Activated T-helper 17 cell treated with anti-CD3 and anti-CD28 coated beads, Interleukin-2, amount 50 U/mL, for 72 hours (primary cell): ENCODE measurements at places on chromosomes 6 and 20. TPM values are rescaled to one million over a fixed set of nuclear protein-coding genes. Genes with fewer than 3 reads are reported as not detected.

- H3K27ac ChIP-seq, result no peak overlapping the region
- no peaks in the 10 kb centered on the region for H3K4me1 ChIP-seq
- H3K4me3 ChIP-seq, result no peak overlapping the region
- no peak for ATAC-seq
- no peaks in the 10 kb centered on the region for H3K36me3 ChIP-seq
Measured at GRCh38 chr6:38805692-38806091, 90.6 kb downstream of the DNAH8 start.

DNA sequence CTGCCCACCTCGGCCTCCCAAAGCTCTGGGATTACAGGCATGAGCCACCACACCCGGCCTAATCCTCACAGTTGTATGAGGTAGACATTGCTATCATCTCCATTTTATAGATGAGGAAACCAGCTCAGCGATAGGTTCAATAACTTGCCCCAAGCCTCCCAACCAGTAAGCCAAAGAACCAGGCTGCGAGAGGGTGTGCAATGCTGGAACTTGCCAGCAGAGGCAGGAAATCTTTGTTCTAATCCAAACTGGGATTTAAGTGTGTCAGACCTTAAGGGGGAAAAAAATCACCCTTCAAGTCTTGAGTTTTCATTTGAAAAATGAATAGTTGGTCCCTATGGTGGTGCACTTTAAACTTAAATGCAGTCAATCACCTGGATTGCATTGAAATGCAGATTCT is 20.1 kb upstream of the RNGTT start:
- no peak overlapping the region for H3K4me3 ChIP-seq
- H3K27me3 ChIP-seq, result no peaks in the 10 kb centered on the region
- ATAC-seq, result no peak
- no peak overlapping the region for H3K27ac ChIP-seq

DNA sequence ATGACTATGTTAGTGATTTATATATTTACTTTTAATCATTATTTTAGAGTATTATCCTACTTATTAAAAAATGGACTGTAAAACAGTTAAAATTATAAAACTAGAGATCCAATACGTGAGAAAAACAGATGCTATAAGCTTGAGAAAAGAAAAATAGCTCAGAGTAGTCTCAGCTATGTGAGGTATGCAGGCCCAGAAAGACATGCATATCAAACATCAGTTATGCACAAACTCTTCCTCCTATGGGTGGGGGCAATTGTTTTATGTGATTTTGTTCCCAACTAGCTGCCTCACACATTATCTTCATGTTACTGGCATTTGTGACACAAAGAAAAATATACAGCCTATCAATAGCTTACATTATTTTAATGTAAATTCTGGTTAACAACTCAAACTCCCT is 28.8 kb downstream of the RARS2 start:
- no peak overlapping the region for H3K27ac ChIP-seq
- H3K4me1 ChIP-seq, result peaks cover 4% of the 10 kb centered on the region

- peaks cover 6% of the 10 kb centered on the region for H3K4me1 ChIP-seq
- H3K36me3 ChIP-seq, result no peaks in the 10 kb centered on the region
- peaks cover 26% of the 10 kb centered on the region for H3K27me3 ChIP-seq
- ATAC-seq, result peak; percentile 43
- H3K27ac ChIP-seq, result no peak overlapping the region
Measured at GRCh38 chr20:24842918-24843715, 106.0 kb upstream of the CST7 start.

DNA sequence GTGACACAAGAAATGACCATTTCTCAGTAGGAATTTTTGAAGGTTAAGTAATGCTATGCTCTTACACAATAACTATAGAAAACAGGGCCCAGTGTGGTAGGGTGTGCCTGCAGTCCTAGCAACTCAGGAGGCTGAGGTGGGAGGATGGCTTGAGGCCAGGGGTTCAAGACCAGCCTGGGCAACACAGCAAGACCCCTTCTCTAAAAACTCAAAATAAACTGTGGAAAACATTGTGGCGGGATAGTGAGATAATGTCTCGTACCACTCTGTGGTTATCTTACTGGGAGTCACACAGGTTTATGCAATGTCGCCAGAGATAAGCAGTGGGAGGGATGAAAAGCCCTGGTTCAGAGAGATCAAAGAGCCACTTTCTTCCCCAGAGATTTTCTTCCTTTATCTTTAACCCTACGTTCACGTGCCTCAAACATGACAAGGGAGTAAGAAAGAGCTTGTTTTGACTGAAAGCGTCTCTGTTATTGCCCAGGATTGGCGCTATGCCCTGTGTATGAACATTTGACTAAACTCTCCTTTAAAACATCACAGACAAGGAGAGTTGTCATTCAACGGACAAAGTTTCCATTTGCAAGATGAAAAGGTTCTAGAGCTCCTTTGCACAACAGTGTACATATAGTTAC is 13.9 kb downstream of the GCM1 start:
- H3K4me1 ChIP-seq, result no peaks in the 10 kb centered on the region
- ATAC-seq, result no peak
- H3K27ac ChIP-seq, result no peak overlapping the region

DNA sequence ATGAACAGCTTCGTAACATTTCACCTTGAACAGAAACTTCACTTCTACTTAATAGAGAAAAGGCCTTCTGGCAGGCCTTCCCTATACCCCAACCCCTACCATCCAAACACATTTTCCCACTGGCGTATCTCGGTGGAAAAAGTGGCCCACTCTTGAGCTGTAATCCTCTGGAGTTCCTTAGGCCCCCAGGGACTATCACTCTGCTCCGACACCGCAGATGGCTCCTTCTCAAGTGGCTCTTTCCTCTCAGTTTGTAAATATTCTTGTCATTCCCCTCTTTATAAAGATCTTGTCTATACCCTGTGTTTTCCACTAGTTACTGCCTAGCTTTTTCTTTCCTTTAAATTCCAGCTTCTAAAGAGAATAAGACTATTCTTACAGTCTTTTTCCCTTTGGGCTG is 108.7 kb downstream of the MYB start:
- H3K27me3 ChIP-seq, result no peaks in the 10 kb centered on the region
- no peak overlapping the region for H3K4me3 ChIP-seq
- no peak for ATAC-seq
- no peak overlapping the region for H3K27ac ChIP-seq

DNA sequence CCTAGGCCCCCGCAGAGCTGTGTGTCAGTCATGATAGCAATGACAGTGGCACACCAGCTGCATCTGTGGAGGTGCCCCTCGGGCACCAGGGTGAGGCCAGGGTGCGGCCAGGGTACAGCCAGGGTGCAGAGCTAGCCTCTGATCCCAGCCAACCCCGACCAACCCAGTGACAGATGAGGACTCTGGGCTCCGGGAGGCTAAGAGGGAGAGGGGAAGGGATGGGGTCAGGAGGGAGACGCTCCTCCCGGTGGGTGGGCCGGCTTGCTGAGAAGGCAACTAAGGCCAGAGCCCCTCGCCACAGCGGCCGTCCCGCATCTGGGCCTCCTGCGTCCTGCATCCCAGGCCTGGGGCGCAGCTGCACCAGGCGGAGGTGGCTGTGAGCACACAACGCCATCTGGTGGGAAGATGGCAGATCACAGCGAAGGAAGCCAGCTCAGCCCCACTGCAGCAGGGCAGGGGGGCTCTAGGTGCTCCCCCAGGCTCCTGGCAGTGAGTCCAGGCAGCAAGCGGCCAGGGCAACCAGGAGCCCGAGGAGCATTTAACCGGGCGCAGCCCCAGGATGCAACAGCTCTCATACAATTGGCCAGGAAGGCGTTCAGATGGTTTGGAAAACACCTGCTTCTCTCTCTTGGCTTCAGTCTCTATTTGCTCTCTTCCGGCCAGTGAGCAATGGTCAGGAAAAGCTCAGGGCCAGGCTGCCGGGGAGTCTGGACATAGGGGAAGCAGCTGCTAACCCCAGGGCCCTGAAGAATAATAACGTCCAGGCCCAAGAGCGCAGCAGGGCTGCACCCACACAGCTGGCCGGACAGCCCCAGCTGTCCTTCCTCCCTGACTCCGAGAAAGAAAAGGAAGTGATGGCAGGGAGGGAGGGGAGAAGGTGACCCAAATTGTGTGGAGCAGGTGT is 169.4 kb downstream of the TAF4 start:
- no peak for ATAC-seq
- H3K36me3 ChIP-seq, result no peaks in the 10 kb centered on the region
- H3K27me3 ChIP-seq, result no peaks in the 10 kb centered on the region
- no peak overlapping the region for H3K4me3 ChIP-seq
- no peaks in the 10 kb centered on the region for H3K4me1 ChIP-seq

DNA sequence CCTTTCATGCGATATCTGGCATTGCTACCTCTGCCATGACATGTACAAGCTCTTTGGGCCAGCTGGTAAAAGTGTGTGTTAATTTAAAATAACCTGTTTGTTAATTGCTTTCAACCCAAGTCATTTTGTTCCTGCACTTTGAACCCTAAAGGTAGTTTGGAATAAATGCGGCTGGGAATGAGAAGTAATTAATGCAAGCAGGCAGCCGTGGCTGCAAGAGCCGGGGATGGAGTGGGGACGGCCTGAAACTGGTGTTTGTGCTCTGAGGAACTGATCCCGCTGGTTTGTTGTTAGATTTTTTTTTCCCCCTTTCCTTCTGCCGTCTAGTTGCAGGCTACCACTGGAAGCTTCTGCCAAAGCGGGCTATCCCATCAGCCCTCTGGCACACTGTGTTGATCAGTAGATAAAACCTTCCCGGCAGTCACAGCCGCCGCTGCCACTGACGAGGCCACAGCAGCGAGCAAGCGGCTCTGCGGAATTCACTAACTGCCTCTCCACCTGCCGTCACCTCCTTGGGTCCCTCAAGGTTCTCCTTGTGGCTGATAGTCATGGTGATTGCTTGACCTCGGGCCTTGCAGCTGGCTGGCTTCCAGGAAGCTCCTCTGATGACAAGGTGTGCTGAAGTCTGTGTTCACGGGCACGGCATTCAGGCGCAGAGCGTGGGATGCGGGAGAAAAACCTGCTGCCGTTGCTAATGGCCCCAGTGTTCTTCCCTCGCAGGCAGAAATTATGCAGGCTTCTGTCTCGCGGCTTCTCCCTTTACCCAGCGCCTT is 315.9 kb downstream of the TFAP2A start:
- no peaks in the 10 kb centered on the region for H3K36me3 ChIP-seq
- no peaks in the 10 kb centered on the region for H3K4me1 ChIP-seq

GRCh38 chr6:5656226-5656625 is 350.5 kb downstream of the NRN1 start:
- no peak overlapping the region for H3K27ac ChIP-seq
- ATAC-seq, result no peak
- H3K27me3 ChIP-seq, result no peaks in the 10 kb centered on the region
- no peak overlapping the region for H3K4me3 ChIP-seq
- peaks cover 3% of the 10 kb centered on the region for H3K4me1 ChIP-seq

DNA sequence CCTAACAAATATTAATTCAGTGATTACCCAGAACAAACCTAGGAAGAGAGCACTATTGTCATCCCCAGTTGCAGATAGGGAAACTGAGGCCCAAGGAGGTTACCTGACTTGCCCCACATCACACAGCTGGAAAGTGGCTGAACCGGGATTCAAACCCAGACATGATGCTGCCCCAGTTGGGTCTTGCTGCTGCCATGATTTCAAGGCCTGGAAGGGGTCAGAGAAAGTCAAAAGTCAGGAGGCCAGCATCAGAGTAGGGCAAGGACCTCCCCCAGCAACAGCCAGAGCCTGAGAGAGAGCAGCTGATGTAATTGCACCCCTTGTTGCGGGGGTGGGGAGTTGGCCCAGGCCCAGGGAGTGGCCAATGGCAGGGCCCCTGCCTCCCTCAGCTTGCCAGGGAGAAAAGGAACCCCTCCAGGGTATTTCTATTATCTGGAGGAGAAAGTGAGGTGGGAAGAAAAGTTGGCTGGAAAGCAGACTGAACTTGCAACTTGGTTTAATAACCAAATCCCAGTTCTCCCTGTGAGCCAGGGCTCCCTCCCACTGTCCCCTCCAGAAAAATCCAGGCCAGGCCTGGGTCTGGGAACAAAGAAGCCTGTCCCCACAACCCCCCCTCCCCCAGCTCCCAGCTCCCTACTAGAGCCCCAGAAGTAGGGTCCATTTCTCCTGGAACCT is 83.6 kb downstream of the MRPL14 start:
- H3K4me3 ChIP-seq, result no peak overlapping the region
- ATAC-seq, result no peak
- H3K4me1 ChIP-seq, result no peaks in the 10 kb centered on the region
- H3K27ac ChIP-seq, result no peak overlapping the region
- H3K27me3 ChIP-seq, result peaks cover 3% of the 10 kb centered on the region
- H3K36me3 ChIP-seq, result no peaks in the 10 kb centered on the region

DNA sequence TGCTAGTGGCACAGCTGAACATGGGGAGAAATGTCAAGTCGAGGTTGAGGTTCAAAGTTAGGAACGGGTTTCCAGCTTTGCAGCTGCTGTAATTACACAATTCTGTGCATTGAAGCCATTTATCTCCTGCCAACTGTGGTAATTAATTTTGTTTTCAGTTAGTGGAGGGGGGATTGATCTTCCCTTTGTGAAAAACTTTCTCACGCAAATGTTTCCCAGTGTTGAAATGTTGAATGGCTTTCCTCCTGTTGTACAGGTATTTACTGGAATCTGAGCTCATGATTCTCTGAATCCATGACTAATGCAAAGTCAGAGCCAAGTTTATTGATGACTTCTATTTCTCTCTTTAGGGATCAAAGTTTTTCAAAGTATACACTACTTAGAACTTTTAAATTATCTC is 198.4 kb upstream of the SLC35B3 start:
- H3K4me3 ChIP-seq, result no peak overlapping the region
- H3K4me1 ChIP-seq, result no peaks in the 10 kb centered on the region
- H3K36me3 ChIP-seq, result no peaks in the 10 kb centered on the region

GRCh38 chr6:15325540-15325955 is 79.7 kb downstream of the JARID2 start:
- H3K27me3 ChIP-seq, result no peaks in the 10 kb centered on the region
- H3K4me1 ChIP-seq, result peaks cover 73% of the 10 kb centered on the region
- ATAC-seq, result peak; percentile 31
- H3K36me3 ChIP-seq, result peaks cover 93% of the 10 kb centered on the region
- peak overlapping the region; percentile 84 for H3K27ac ChIP-seq

DNA sequence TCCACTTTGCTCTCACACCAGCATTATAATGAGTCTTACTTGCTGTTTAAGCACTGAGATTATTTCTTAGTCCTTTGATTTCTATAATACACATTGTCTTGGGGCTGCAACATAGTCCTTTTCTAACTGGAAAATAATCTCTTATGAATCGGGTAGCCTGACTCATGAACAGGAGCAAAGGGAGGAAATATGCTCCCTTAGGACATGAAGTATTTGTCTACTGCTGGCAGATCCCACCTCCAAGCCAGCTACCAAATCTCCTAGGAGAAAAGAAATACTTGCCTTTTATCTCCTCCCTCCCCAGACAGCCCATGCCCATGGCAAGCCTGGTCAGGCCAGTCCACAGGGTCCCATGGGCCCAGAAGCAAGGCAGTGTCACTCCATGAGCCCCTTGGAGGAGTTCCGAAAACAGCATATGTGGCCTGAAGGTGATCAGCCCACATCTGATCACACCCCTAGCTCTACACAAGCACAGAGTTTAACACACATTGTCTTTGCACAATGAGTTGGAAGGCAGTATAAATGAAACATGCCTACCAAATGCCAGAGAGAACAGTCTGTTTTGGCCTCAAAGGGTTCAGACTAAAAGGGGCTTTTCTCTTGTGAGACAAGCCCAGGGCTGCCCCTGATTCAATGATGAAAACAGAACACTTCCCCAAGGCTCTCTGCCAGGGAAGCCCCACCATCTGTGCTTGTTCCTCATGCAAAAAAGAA is 37.1 kb upstream of the SLC4A11 start:
- no peak overlapping the region for H3K27ac ChIP-seq
- H3K36me3 ChIP-seq, result peaks cover 24% of the 10 kb centered on the region
- H3K27me3 ChIP-seq, result no peaks in the 10 kb centered on the region
- no peaks in the 10 kb centered on the region for H3K4me1 ChIP-seq
- no peak overlapping the region for H3K4me3 ChIP-seq
- ATAC-seq, result no peak

Gene FAM83C
- not detected for total RNA-seq

Gene ZBTB46
- 6.2 TPM for total RNA-seq

Gene ADGRF1
- not detected for total RNA-seq

Gene SEL1L2
- total RNA-seq, result not detected

Gene PHACTR3
- total RNA-seq, result not detected

Gene DEFB128
- not detected for total RNA-seq

Gene BNIP5
- total RNA-seq, result not detected

Gene PHACTR1
- total RNA-seq, result 0.05 TPM
